ENCODE measurements at places on chromosomes 2 and 18. TPM values are rescaled to one million over a fixed set of nuclear protein-coding genes. Genes with fewer than 3 reads are reported as not detected.

DNA sequence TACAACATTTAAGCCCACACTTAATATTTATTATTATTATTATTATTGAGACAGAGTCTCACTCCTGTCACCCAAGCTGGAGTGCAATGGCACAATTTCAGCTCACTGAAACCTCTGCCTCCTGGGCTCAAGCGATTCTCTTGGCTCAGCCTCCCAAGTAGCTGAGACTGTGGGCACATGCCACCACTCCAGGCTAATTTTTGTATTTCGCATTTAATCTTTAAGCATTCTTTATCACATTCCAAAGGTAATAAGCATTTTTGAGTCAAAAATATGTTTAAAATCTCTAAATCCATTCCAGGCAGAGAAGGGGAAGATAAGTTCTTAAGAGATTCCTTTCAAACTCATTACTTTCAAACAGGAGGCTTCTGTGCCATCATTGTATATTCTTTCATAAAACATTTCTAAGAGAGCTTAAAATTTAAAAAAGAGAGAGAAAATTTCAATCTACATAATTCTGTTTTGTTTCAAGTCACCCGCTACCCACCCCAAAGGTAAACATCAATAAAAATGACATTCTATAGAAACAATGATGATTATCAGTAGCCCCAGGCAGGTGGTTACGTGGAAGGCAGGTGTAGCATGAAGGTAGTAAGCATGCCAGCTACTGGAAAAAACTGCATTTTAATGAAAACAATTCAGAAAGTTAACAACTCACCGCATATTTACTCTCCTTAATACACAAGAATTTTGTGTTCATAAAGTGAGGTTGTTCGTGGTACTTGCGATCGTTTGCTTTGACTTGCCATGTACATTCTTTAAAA is 84.4 kb upstream of the NARS1 start:
- no peak for DNase-seq

- no peak for DNase-seq
These were observed 23.6 kb downstream of the MCFD2 start for GRCh38 chr2:46891956-46892553.

DNA sequence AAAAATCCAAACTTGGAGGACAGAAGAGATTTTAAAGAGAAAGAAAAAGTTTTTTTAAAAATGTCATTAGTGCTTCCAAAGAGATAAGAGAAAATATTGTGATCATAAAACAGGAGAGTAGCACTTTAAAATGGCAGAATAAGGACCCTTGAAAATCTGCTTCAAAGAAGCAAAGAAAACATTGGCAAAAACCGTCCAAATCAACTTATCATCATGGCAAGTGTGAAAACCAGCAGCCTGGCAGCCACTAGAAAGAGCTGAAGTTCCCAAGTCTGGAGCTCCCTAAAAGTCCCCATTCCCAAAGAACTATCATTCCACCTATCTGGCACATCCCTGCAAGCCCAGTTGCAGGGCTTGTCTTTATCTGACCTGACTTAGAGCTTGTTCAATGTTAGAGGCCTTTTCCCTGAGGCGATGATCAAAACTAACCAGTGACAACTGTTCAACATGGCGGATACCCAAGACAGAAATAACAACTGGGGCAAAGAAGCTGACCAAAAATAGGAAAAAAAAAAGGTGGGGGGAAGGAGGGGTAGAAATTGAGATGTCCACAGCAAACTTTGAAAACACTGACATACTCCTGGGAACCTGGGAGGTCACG is 24.6 kb upstream of the RNU4ATAC start:
- no peak for DNase-seq

GRCh38 chr18:63131106-63131958 is 188.2 kb downstream of the BCL2 start:
- peak; percentile 86 for DNase-seq

DNA sequence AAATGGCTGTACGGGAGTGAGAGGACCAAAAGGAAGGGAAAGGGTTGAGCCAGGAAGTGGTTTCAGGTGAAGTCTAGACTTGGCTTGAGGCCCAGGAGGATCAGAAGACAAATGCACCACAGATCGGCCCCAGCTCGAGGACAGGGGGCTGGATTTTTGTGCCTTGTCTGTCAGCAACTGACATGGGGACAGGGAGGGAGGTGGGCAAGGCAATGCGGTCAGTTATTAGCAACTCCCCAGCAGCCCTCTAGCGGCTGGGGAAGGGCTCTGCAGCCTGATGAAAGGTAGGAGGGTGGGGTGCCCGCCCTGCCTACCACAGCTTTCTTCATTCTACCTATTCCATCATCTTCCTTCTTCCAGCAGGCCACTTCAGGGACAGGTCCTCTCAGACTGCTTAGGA is 50.0 kb downstream of the CPO start:
- no peak for DNase-seq

- DNase-seq: no peak
These were observed 334.6 kb upstream of the VRK2 start for GRCh38 chr2:57711991-57712390.

DNA sequence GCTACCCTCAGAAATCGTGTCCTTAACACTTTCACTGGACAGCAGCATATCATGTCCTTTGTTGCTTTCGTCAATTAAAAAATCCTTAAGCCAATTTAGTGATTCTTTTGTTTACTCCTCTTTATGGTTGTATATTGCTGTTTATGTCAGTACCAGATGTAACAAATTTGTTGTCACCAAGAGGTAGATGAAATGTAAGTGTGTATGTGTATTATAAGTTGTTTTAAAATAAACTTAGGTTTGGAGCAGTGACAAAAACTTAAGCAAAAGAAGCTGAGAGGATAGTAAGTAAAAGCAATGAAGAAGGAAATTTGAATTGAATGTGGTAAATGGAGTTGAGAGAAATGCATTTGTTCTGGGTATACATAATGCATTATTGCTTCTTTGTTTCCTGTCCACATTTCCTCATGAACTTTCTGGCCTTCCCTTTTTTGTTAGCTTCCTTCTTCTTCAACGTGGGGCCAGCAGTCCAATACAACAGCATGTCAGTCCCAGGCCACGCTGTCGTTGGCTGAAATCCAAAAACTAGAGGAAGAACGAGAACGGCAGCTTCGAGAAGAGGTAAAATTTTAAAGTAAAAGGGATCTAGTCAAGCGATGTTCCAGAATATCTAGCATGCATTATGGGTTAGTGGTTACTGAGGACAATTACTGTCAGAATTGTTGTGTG is 30.5 kb upstream of the SNORC start:
- peak; percentile 37 for DNase-seq

ZNF385B gene
- total RNA-seq: 0.51 TPM

SEMA4F gene
- 3.3 TPM for total RNA-seq

IL1A gene
- total RNA-seq: not detected

CACNB4 gene
- 13.7 TPM for total RNA-seq

GALR1 gene
- total RNA-seq: 0.21 TPM

CHRND gene
- 34.2 TPM for total RNA-seq

CDK15 gene
- 0.62 TPM for total RNA-seq

Data from tongue (tissue), 3 donors.